Breast epithelium (tissue), 4 donors: ENCODE measurements at places on chromosomes 1 and 21.
A peak's percentile ranks its signal among the peaks of the same experiment; 100 is the strongest.

- no peak overlapping the region for H3K4me3 ChIP-seq
- no peaks in the 10 kb centered on the region for H3K27me3 ChIP-seq
- peak; percentile 30 for DNase-seq
- H3K36me3 ChIP-seq = no peaks in the 10 kb centered on the region
- peaks cover 9% of the 10 kb centered on the region for H3K4me1 ChIP-seq
Observed at GRCh38 chr1:12405325-12406210, 175.7 kb downstream of the VPS13D start.

- H3K4me1 ChIP-seq = peaks cover 17% of the 10 kb centered on the region
- no peaks in the 10 kb centered on the region for H3K36me3 ChIP-seq
Observed at GRCh38 chr1:228905701-228906101, 170.4 kb downstream of the RHOU start.

DNA sequence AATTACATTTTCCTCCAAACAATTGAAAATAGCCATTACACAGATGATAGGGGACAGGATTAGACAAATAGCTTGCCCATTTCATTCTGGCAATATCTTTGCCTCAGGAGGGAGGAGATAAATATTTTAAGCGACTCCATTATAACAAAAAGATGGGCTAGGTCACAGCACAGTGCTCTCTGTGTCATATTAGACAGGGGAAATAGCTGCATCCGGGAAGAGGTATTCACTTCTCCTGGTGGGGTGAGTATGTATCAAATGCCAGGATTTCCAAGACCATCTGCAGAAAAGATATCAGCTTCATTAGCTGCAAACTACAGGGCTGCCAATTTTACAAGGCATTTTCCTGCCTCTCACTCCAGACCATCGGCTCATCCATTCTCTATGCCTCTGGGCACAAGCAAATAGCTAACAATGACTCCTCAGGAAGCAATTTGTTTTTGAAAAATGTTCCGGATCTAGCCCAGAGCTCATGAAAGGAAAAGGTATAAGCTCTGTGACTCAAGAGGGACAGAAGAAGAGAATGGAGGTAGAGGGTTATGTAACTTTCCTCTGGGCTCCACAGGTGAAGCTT lies 41.9 kb upstream of the ANGPTL7 start:
- H3K36me3 ChIP-seq = no peaks in the 10 kb centered on the region
- peak; percentile 30 for DNase-seq
- peak overlapping the region; percentile 80 for H3K27ac ChIP-seq
- no peaks in the 10 kb centered on the region for H3K27me3 ChIP-seq
- no peak overlapping the region for H3K4me3 ChIP-seq

DNA sequence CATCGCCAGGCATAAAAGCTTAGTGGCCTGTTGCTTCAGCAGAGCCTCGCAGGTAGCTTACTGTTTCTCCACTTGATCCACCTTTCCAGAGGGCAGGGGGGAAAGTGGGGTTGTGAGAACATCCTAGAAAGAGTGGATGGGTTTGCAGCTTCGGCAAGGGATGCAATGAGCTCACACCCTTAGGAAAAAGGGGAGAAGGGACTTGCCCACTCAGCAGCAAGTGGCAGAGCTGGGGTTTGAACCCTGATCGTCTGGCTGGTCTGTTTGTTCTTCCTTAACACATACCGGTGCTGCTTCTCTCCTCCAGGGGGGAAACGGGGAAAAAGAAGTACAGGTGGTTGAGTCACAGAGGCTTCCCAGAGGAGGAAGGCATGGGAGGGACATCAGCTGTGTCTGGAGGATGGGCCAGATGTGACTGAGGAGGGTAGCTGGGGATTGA lies 1.0 kb downstream of the TMEM201 start:
- DNase-seq = no peak
- no peaks in the 10 kb centered on the region for H3K36me3 ChIP-seq
- H3K4me3 ChIP-seq = peak overlapping the region; percentile 66

GRCh38 chr1:88061492-88062177 lies 622.4 kb upstream of the PKN2 start:
- H3K27me3 ChIP-seq = peaks cover 6% of the 10 kb centered on the region
- no peak overlapping the region for H3K27ac ChIP-seq
- peaks cover 9% of the 10 kb centered on the region for H3K4me1 ChIP-seq
- no peaks in the 10 kb centered on the region for H3K36me3 ChIP-seq
- no peak overlapping the region for H3K4me3 ChIP-seq

- no peaks in the 10 kb centered on the region for H3K27me3 ChIP-seq
- no peak for DNase-seq
- peak overlapping the region; percentile 71 for H3K27ac ChIP-seq
- H3K4me1 ChIP-seq = peaks cover 12% of the 10 kb centered on the region
- H3K4me3 ChIP-seq = no peak overlapping the region
Observed at GRCh38 chr1:8394456-8395321, 76.8 kb downstream of the SLC45A1 start.

DNA sequence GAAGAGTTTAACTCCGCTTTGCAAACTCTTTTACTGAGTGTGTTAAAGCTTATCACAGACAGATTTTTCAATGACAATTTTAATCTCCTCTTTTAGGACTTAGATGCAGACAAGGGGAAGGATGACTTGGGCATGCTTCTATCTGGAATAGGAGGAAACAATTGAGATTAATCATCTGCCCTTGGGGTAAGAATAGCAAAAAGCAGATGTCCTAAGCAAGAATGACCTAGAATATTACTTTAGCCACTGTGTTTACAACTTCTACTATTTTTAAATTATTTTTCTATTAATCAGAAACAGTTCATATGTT lies 569.0 kb upstream of the ADGRL2 start:
- no peak for DNase-seq
- no peak overlapping the region for H3K4me3 ChIP-seq
- H3K36me3 ChIP-seq = no peaks in the 10 kb centered on the region
- H3K4me1 ChIP-seq = no peaks in the 10 kb centered on the region
- H3K27ac ChIP-seq = no peak overlapping the region

DNA sequence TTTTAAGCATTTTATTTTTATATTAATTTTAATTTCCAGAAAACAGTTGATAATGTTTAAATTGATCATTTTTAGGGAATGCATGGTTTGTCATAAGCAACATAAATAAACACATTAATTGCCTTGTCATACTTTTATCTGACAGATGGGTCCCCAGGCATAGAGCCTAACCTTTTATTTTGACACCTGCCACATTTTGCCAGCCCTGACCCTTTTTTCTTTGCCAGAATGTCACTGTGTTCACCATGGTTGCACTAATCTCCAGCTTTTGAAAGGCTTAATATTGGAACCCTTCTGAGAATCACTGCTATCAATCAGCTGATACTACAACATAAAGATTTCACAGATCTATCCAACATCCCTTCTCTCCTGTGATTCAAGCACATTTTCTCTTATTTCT lies 56.0 kb upstream of the DPYD start:
- no peaks in the 10 kb centered on the region for H3K4me1 ChIP-seq
- DNase-seq = no peak
- no peaks in the 10 kb centered on the region for H3K27me3 ChIP-seq
- no peak overlapping the region for H3K27ac ChIP-seq
- no peak overlapping the region for H3K4me3 ChIP-seq
- H3K36me3 ChIP-seq = no peaks in the 10 kb centered on the region

DNA sequence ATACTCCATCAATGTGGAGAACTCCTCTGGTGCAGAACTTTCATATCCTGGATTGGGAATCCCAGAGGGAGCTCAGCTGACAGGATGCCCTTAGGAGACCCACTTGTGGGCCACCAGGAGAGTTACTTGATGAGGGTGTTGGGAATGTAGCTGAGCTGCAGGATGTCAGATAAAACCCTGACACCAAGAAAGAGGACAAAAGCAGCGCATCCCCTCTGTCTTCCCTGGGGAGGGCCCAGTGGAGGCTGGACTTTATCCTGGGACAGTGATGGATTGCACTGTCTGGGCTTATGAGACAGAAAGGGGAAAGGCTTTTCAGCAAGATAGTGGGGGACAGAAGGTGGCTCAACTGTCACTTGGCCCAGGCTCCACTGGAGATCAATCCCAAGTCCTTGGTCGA lies 88.1 kb upstream of the BCAR3 start:
- H3K36me3 ChIP-seq = no peaks in the 10 kb centered on the region
- H3K4me1 ChIP-seq = no peaks in the 10 kb centered on the region

DNA sequence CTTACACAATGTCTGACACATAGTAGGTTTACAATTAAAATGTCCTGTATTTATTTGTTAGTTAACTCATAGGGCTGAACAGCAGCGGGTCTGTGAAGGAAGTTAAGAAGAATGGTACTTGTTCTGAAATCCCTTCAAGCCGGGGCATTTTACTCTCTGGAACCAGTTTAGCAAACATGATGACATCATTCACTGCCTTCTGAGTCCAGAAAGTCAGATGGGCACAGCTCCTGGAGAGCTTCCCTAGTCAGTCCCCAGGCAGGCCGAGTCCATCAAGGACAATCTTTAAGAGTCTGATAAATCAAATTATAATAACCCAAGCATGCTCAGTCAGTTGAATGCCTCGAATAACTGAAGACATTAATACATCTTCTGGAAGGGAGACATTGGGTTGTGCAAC lies 125.4 kb upstream of the DAB1 start:
- no peak overlapping the region for H3K4me3 ChIP-seq
- H3K27ac ChIP-seq = no peak overlapping the region
- H3K27me3 ChIP-seq = no peaks in the 10 kb centered on the region

GRCh38 chr1:176609556-176610408 lies 146.8 kb downstream of the PAPPA2 start:
- H3K27me3 ChIP-seq = no peaks in the 10 kb centered on the region
- no peak for DNase-seq
- no peaks in the 10 kb centered on the region for H3K4me1 ChIP-seq
- H3K4me3 ChIP-seq = no peak overlapping the region
- H3K27ac ChIP-seq = no peak overlapping the region

DNA sequence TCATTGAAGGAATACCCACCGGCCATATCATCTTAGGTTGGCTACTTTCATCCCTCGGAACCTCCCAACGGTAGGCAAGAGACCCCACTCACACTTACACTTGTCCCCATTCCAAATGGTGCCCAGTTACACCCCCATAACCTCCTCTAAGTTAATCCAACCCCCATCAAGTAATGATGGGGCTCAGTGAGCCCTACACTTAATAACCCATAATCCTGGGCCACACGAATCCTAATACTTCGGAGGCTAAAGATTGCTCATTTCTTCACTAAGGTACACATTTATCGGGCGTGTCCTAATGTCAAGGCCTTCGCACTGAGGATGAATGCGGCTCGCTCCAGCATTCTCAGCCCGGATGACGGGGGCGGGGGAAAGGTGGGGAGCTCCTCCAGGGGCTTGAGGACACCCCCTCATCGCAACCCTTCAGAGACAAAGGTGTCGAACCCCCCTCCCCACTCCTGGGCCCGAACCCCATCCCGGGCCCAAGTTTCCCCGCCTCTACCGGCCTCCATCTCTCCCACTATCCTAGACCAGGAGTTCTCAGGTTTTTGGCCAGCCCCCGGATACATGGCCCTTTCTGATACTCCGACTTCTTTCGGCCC lies 435 bp downstream of the ILF2 start:
- H3K36me3 ChIP-seq = no peaks in the 10 kb centered on the region
- DNase-seq = no peak
- no peaks in the 10 kb centered on the region for H3K4me1 ChIP-seq

DNA sequence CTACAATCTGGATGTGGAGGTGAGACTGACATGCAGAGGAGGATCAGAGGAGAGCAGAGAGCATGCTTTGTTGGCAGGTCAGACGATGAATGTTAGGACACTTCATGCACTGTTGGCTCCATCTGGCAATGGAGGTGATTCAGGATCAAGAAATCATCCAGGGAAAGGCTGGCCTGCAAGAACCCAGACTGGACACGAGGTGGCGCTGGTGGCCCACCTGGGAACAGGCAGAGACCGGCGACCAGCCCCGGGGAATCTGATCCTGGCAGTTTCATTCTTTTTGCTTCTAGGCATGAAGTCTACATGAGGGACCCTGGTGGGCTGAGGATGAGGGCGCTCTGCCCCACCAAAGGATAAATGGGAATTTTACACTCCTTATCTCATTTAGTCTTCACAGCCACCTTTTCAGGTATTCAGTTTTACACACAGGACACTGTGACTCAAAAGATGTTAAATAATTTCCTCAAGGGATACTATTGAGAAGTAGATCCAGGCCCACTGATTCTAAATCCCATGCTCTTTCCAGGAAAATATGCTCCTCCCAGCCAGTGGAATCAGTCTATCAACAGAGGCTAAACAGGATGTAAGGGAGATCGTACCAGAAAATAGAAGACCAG lies 26.2 kb upstream of the SCMH1 start:
- H3K36me3 ChIP-seq = no peaks in the 10 kb centered on the region
- no peaks in the 10 kb centered on the region for H3K4me1 ChIP-seq
- H3K4me3 ChIP-seq = no peak overlapping the region
- H3K27me3 ChIP-seq = no peaks in the 10 kb centered on the region
- H3K27ac ChIP-seq = no peak overlapping the region

DNA sequence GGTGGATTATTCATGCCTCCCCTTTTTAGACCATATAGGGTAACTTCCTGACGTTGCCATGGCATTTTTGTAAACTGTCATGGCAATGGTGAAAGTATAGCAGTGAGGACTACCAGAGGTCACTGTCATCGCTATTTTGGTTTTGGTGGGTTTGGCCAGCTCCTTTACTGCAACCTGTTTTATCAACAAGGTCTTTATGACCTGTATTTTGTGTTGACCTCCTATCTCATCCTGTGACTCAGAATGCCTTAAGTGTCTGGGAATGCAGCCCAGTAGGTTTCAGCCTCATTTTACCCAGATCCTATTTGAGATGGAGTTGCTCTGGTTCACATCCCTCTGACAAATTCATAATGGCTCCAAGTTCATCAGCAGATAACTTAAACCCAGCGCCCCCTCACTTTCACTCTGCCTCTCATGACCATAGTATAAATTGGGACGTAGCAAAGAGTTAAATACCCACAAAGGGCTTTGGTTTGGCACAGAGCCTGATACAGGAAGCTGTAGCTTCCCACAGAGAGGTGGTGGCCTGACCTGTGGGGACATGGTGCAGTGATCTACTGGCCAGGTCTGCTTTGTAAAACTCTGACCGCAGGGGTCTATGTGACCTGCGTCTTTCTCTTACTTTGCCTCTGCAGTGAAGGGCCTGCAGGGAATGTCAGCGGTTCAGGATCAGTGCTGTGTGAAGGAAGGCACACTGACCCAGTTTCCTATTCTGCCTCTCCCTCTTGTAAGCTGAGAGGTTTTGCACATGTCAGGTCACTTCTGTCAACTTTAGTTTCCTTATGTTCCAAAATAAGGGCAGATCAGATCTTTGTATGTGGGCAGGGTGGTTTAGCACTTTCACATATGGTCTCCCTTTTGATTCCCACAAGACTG lies 78.1 kb upstream of the ZNF644 start:
- no peaks in the 10 kb centered on the region for H3K36me3 ChIP-seq
- H3K27ac ChIP-seq = peak overlapping the region; percentile 39
- DNase-seq = no peak
- H3K4me1 ChIP-seq = no peaks in the 10 kb centered on the region

DNA sequence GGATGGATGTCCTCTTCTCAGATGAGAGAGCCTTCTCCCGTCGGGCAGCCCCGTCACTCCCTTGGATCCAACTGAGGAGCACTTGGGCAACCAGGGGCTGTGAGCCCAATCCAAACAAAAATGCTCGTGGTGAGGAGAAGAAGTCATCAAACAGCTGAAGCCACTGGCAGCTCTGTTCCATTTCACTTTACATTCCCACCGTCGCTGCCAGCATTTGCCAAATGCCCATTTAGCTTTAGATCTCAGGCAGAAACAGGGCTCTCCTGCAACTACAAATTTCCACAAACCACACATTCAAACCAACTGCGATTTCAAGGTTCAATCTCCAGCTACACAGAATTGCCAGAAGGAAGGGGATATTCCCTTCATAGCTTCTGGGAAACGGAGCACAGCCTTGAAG lies 634.6 kb downstream of the SMYD3 start:
- H3K4me3 ChIP-seq = no peak overlapping the region
- no peaks in the 10 kb centered on the region for H3K27me3 ChIP-seq
- H3K36me3 ChIP-seq = no peaks in the 10 kb centered on the region
- no peak overlapping the region for H3K27ac ChIP-seq
- no peaks in the 10 kb centered on the region for H3K4me1 ChIP-seq
